Gastroesophageal sphincter (tissue), 4 donors: ENCODE measurements at places on chromosomes 4 and X. TPM values are rescaled to one million over a fixed set of nuclear protein-coding genes. Genes with fewer than 3 reads are reported as not detected.

DNA sequence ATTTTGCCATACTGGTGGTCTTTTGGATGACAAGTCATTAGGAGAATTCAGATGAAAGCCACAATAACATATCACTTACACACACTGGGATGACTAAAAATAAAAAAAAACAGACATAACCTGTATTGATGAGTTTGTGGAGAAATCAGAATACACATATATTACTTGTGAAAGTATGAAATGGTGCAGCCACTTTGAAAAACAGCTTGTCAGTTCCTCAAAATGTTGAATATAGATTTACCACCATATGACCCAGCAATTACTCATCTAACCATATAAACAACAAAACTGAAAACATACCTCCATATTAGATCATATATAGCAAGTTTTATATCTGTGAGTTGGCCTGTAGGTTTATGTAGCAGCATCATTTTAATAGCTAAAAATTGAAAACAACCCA lies 608.7 kb downstream of the TLL1 start:
- no peak for ATAC-seq

DNA sequence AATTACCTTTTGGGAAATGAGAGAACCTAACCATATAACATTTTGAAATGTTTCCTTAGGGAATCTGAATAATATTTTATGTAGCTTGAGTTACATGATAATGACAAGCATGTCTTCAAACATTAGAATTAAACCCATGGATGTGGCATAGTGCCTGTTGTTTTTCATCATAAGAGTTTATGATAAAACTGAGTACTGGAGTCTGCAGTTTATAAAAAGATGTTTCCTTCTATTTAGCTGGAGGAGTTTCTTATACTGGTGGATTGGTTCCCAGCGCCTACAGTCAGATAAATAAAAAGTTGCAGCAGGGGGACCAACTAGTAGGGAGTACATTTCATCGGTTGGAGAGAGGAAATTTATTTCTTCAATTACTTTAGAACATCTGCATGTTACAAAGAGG lies 70.1 kb upstream of the PCDH18 start:
- no peak for ATAC-seq

DNA sequence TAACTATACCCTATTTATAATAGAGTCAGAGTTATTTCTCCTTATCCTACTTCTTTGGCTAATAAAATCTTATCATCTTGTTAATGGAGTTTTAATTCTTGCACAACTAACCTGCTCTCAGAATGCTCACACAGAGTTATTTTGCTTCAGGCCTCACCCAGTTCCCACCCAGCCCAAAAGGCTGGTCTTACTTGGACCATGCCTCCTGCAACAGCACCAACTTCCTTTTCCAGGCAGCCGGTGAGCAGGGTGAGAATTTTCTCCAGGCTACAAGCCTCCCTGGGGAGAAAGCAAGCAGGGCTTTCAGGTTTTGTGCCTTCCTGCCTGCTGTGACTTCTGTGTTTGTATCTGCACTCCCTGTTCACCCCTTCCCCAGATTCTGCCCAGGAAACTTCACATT lies 29.1 kb upstream of the BANK1 start:
- no peak for ATAC-seq

DNA sequence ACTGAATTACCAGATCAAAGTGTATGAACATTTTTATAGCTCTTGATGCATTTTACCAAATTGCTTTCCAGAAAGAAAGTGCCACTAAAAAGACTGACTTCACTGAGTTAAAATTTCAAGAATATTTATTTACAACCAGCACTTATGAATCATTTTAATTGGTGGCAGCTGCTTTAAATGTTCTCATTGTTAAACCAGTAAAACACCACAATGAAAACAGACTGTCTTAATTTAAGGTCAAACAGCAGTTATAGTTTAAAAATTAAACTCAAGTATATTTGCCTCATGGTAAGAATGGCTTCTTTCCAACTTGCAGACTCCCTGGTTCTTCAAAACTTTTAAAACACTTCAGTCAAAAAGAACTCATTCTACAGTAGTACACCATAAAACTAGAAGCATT lies 36.9 kb downstream of the AMMECR1 start:
- ATAC-seq: no peak

DNA sequence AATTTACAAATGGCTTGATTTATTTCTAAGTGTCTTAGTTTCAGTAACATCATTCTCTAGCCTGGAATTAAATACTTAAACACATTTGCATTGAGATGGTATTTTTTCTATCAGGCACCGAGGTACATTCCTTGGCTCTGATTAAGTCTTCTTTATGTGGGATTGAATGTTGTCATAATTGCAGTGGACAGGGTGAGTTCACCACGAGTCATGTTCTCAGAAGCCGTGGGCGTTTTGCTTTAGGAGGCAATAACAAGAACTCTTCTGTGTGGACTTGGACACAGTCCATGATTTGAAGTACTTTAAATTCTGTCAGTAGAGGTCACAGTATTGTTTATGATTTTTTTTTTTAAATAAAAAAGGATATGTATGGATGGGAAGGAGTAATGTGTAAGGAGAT lies 57.1 kb upstream of the EFHC2 start:
- no peak for ATAC-seq

DNA sequence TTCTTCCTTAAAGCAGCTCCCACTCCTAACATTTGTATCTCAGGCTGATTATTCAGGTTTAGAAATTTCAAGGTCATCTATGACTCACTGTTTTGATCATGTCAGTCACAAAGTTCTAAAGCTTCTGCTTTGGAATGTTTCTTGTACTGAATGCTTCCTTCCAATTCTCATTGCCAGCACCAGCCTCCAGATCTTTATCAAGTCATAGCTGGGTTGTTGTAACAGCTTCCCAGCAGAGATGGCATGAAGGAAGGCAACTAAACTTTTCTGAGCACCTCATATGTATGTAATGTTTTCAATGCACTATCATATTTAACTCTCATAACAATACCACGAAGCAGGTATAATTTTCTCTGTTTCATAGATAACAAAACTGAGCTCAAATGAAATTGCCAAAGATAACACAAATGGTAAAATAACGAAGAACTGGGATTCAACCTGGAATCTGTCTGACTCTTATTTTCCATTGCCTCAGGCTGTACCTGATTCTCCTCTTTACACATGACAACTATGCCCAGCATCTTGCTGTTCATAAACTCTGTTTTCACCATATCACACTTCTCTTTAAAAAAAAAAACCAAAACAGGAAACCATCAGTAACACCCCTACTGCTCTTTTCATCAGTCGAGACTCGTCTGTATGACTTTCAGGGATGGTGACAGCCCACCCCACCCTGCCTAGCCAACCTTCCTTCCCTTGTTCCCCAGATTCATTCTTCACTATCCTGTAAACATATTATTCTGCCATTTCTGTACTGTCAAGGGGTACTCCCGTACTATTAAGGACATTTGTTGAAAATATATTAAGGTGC lies 13.4 kb downstream of the TRPC3 start:
- no peak for ATAC-seq

DNA sequence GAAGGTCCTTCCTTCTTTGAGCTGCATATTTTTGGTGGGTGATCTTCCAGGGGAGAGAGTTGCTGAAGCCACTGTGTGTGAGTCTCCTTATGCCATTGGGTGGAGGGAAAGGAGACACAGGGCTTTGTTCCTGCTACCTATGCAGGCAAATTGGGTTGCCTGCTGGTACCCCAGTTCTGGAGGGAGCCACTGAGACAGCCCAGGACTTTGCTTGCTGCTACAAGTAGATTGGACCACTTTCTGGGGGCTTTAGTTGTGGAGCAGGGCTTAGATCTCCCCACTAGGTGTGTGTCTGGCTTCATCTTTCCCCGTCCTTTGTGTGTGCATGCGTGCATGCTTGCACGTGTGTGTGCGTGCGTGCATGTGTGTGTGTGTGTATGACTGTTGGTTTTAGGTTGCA lies 10.0 kb downstream of the CITED1 start:
- no peak for ATAC-seq

DNA sequence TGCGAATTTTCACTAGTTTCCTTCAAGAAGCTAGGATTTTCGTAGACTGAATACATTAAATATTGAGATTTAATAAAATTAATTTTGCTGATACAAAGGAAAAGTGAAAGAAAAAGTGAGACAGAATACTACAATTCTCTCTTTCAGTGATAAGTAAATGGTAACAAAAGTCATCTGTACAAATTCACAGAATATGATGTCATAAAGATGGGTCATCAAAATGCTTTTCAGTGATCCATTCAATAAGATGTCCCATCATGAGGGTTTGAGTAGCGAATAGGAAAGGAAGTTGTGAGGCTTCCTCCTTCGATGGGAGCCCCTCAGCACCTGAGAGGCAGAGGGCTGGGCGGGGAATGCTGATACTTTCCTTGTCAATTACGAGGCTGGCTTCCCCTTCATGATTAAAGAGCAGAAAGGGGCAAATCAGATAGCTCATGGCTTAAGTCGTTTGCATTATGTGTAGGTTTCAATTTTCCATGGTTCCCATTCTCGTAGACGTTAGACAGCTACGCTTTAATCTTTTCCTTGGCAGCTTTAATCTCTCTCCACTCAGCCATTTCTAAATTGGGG lies 108.8 kb upstream of the SORBS2 start:
- ATAC-seq: no peak

DNA sequence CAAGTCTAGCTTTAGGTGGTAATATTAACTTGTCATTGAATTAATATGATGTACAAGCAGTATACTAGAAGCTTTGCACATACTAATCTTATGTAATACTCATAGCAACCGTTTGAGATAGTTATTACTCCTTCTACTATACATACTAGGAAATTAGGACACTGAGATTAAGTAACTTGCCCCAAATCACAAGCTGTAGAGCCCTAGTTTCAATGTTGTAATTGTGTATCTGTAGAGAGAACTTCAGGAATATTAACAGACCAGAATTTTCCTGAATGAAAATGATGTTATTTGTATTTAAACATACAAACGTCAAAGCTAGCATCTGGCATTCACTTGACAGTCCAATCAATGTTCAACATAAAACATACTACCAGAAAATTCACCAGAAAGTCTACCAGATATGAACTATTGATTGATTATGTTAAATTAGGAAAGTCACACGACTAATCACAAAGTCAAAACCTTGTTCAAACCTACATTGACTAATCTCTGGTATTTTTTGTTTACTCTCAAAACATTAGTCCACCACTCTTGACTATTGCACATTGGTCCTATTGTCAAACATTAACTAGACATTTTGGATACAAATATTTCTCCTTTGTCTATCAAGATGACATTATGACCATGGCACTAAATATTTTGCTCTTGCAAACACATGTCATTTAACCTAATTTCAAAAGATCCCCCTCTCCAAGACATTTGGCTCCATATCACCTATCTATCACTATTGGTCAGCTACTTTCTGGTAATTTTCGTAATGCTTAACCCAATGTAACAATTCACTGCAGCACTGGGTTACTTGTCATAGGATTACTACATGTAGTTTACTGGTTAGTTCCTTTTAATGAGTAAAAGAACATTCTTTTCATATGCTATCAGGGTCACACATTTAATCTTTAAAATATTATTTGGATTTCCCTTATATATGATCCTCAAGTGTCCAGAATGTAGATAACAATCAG lies 100.7 kb downstream of the GPC3 start:
- no peak for ATAC-seq

DNA sequence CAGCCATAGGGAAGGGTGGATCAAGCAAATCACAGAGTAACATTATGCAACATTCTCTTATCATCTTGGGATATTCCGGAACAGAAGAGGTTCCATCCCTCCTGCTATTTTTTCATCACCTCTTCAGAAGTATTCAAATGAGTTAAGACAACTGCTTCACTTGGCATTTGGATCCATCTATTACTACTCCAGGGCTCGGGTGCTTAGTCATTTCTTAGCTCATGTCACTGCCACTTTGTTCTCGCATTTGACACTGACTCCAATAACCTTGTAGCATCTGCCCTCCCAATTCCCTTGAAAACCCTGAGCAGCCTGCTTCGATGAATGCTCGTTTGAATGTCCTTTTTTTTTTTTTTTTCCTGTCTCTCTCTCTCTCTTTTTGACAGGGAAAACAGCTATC lies 114.9 kb downstream of the PPARGC1A start:
- ATAC-seq: no peak

GRCh38 chr4:25481648-25482047 lies 104.6 kb downstream of the ANAPC4 start:
- no peak for ATAC-seq

DNA sequence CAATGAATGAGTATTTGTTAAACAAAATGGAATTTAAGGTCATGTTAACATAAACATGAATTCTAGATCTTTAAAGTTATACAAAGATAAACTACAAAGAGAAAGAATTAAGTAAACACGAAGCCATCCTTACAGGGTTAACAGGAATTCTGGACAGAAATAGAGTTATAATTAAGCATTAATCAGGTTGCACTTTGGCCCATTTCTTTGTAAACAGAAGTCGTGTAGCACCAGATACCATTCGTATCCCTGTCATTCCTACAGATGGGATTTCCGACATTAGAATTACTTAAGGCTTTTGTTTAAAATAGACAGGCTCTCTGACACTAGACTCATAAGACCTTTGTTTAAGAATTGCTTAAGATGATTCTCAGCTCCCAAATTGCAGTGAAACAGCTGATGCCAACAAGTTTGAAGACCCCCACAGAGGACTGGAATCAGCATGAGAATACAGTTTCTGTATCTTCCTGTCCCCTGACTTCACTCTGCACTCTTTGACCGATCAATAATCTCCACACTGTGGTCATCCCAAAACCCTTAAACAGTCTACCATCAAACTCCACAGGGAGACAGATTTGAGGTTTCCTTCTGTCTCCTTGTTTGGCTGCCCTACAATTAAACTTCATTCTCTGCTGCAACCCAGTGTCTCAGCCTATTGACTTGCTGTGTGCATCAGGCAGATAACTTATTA lies 22.3 kb upstream of the TMEM150C start:
- ATAC-seq: no peak

- ATAC-seq: no peak
These were observed 91.9 kb downstream of the FAM53A start for GRCh38 chr4:1592068-1592708.

DNA sequence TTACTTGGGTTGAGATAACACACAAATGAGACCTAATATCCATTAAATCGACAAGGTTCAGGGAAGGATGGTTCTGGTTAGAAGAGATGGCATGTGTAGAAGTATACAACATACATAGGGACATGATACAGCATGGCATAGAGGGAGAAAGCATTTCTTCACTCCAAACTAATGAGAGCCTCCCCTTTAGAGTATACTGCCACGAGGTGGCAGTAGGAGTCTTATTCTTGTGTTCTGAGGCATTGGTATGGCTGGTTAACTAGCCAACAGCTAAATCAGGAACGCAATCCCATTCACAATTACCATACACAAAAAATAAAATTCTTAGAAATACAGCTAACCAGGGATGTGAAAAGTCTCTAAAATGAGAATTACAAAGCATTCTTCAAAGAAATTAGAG lies 29.1 kb upstream of the TRO start:
- ATAC-seq: no peak

GRCh38 chrX:10932842-10933440 lies 178.2 kb upstream of the HCCS start:
- ATAC-seq: no peak

XAGE1A gene
- not detected for total RNA-seq

NKX3-2 gene
- 1.6 TPM for total RNA-seq

FMR1NB gene
- total RNA-seq: not detected

GAGE2A gene
- total RNA-seq: not detected

RLIM gene
- total RNA-seq: 33.2 TPM

DCAF12L2 gene
- 1.8 TPM for total RNA-seq

IDS gene
- total RNA-seq: 94.1 TPM

KLF8 gene
- 15.1 TPM for total RNA-seq
